ENCODE measurements at places on chromosomes 3 and 15.

GRCh38 chr15:75694241-75695182 lies 18.1 kb downstream of the CSPG4 start:
- no peak for DNase-seq

DNA sequence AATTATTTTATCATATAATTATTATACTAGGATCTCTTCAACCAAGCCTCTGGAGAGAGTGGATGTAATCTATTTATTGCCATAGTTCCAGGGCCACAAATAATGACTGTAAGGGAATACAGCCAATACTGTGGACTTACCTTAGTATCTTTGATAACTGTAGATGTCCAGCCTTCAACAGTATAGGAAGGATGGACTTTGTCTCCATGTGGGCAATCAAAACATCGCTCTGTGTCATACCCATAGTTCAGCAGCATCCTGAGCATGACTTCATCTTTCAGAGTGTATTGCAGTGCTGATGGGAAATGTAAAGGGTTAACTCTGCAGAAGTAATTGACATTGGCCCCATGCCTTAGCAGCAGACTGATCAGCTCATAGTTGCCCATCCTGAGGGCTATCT lies 14.2 kb downstream of the ASB14 start:
- no peak for DNase-seq

GRCh38 chr3:67744699-67745098 lies 90.3 kb upstream of the SUCLG2 start:
- DNase-seq = no peak

- DNase-seq = no peak
Measured at GRCh38 chr3:53224026-53224425, 31.8 kb downstream of the TKT start.

GRCh38 chr3:49611291-49611690 lies 57.0 kb downstream of the BSN start:
- DNase-seq = no peak

DNA sequence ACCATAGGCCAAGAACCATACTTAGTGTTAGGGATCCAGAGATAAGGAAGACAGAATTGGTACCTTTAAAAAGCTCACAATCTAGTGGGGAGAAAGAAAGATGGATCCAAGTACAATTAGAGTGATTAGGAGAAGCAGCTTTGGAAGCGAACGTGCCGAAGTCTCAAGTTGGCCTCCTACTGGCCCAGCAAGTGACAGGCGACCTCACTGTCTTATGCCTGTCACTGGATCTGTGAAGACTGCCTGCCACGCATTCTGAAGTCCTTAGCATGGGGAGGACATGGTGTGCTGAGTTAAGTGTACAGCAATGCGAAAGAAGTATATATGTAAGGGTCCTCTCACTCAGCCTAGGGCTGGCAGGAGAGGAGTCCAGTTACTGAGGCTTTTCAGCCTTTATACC lies 141.0 kb downstream of the GABRB3 start:
- no peak for DNase-seq

DNA sequence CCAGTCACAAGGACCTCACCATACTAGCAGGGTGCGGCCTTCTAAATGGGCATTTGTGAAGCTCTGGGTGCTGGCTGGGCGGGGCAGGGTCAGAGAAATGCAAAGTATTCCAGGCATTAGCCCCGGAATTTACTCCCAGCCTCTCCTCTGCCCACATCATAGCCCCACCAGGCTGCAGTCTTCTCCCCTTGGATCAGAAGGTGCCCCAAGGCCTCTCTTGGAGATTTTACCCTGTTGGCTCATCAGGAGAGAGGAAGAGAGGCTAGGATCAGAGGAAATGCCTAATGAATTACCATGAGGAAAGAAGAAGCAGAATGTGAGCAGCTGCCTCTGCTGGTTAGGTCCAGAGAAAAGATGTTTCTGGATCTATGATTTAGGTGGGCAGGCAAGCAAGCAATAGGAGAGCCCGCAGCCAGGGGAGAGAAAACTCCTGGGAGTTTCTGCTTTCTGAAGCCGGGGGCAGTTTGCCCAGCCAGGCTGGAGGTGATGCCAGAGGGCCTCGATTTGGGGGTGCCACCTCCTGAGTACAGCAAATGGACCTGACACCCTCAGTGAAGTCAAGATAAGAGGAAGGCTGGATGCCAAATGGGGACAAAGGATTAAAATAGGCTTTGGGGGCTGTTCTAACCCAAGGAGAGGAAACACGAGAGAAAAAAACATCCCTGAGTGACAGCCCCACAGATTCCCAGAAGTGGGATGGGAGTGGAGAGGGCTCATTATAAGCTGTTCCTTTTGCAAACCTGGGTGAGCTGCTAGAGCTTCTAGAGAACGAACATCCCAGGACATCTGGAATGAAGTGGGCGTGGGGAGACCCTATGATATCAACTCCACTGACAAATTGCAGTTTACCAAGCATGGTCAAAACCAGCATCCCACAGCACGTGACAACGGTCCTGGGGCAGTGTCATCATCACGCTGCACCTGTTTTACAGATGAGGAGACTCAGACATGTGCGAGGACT lies 65.4 kb downstream of the BDH1 start:
- no peak for DNase-seq

- DNase-seq = no peak
Measured at GRCh38 chr3:197686899-197687298, 49.8 kb downstream of the RUBCN start.

DNA sequence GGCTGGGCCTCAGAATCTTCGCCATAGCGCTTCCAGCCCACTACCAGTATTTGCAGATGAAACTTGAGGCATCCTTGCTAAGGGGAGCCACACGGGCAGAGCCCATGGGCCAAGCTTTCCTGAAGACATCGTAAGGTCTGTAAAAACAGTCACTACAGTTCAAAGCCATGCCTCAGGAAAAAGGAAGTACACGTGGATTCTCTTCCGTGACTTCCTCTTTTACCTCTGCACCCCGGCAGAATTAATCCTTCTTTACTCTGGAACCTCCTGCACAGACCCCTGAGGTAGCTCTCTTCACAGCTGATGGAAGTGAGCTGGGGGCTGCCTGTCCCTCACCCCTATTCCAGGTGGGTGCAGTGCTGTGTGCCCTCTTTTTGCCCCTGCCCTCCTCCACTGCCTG lies 129.2 kb downstream of the CHDH start:
- DNase-seq = no peak

DNA sequence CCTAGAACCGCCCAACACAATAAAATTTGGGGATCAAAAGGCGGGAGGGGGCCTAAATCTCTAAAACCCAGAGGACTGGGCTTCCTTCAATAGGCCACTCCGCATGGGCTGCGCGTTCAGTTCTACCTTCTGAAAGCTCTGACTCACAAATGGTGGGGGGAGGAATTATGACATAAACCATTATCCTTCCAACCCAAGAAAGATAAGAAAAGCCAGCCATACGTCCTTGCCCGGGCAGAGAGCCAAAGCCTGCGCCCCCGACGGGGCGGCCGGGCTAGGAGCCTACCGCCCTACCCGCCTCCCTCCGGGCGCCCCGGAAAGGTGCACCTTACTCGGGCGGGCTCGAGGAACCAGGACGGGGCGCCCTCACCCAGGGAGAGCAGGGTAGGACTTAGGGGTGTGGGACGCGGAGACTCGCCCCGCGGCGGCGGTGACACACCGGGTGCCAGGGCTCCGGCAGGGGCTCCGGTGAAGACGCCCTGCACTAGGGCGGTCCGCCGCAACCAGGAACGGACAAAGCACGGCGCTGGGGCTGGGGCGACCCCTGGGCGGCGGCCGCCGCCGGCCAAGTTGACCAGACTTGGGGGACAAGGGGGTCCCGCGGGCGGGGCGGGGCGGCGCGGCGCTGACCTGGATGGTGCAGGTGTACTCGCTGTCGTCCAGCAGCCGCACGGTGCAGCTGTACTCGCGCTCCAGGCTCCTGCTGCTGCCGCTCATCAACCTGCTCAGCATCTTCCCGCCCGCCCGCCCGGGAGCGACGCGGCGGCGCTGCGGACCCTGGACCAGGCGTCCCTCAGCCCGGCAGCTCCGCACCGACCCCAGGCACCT lies 534 bp downstream of the FRMD5 start:
- peak; percentile 49 for DNase-seq

DNA sequence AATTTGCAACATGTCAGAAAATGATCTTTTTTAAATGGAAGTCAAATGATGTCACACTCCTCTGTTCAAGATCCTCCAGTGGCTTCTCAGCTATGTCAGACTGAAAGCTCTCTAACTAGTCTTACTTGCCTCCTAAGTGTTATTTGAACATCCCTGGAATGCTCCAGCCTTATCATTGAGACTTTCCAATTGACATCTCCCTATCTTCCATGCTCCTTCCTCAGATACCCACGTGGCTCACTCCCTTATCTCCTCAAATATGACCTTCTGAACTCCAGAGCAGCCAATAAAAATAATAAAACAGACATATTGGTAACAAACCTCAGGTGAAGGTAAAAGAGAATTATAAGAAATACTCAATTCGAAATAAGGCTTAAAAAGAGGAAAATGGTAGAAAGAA lies 25.5 kb upstream of the AADAC start:
- DNase-seq = no peak

DNA sequence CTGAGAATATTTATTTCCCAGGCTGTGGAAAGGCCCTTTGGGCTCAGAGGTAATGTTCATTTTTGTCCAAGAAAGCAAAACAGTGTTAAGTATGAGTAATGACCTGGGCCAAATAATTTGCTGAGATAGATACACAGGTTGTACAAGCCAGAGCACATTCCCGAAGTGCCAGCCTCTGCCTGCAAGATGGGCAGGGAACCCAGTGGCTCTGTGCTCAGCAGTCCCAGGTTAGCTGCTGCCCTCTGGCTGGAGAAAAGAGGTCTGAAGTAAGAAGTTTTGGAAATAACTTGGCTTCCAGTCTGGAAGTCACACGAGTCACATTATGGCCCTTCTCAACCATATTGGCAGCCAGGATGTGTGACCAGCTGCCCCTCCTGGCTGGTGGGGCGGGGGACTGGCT lies 20.2 kb downstream of the MYZAP start:
- no peak for DNase-seq

- DNase-seq = no peak
Measured at GRCh38 chr3:105352976-105353375, 13.7 kb upstream of the ALCAM start.

DNA sequence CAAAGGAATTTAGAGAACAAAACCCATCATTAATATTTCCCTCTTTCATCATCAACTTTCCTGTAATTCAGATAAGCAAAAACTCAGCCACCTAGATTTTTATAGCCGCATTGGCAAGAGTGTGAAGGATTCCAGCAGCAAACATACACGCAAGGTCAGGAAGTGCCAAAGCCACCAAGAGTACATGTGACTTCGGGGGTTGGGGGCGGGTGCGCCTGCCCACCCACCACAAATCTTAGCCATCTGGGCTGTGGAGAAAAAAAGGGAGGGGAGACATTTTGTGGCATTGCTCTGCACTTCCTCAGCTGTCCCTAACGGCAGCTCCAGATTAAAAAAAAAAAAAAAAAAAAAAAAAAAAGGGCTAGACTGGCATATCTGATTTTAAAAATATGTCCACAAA lies 148.4 kb downstream of the TNIK start:
- no peak for DNase-seq

GRCh38 chr3:116005404-116005803 lies 382.1 kb downstream of the GAP43 start:
- no peak for DNase-seq

- DNase-seq = no peak
Measured at GRCh38 chr15:79171320-79172031, 80.9 kb upstream of the RASGRF1 start.

- no peak for DNase-seq
Measured at GRCh38 chr3:4512895-4513616, 19.9 kb downstream of the ITPR1 start.

GRCh38 chr3:151331696-151332095 lies 2.3 kb upstream of the P2RY13 start:
- no peak for DNase-seq

- DNase-seq = no peak
Measured at GRCh38 chr3:194185221-194185620, 49.3 kb downstream of the HES1 start.

- DNase-seq = no peak
Measured at GRCh38 chr3:157477441-157477840, 25.8 kb downstream of the VEPH1 start.

GRCh38 chr3:127457094-127457475 lies 133.4 kb downstream of the TPRA1 start:
- DNase-seq = no peak

DNA sequence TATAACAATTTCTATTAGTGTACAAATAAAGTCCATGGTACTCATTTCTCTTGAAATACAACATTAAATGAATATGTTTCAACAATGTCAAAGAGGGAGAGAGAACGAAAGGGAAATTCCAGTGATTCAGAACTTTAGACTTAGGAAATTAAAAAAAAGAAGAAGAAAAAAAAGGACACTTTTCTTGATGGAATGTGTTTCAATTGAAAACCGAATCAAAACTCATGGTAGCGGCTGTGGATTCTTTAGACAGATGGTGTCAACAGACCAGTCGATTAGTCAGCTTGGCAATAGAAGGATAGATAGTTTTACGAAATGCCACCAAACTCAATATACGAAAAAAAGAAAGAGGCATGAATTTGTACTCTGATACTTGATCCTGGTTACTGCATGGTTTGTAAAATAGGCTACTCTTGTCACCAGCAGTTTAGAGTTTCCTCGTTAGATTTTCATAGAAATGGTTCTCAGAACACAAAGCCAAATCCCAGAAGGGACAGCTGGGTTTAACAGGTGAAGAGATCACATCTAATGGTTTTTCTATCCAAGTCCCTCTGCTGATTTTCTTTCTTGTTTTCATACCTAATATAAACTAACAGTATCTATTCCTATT lies 793.5 kb downstream of the ROBO1 start:
- no peak for DNase-seq

Data from neuronal stem cell (in vitro differentiated cells).